Bone marrow (tissue), 2 donors: ENCODE measurements at places on chromosomes 6 and 20.

- no peak for DNase-seq
Measured at GRCh38 chr6:80967609-80968008, 784.9 kb downstream of the TENT5A start.

DNA sequence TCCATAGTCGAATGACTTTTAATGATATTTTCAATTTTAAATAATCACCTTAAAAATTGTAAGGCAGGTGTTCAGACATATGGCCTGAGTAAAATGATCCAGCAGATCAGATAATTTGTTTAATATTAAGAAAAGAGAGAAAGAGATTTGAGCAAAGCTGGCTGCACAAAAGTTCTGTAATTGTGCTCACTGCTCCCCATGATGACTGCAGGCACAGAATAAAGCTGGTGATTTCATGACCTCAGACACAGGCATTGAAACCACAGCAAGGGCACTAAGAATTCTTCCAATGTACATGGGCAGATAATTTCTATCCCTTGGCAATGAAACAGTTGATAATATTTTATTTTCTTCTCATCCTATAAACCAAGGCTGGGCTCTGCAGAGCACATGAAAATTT lies 553.1 kb downstream of the NKAIN2 start:
- DNase-seq, result no peak

DNA sequence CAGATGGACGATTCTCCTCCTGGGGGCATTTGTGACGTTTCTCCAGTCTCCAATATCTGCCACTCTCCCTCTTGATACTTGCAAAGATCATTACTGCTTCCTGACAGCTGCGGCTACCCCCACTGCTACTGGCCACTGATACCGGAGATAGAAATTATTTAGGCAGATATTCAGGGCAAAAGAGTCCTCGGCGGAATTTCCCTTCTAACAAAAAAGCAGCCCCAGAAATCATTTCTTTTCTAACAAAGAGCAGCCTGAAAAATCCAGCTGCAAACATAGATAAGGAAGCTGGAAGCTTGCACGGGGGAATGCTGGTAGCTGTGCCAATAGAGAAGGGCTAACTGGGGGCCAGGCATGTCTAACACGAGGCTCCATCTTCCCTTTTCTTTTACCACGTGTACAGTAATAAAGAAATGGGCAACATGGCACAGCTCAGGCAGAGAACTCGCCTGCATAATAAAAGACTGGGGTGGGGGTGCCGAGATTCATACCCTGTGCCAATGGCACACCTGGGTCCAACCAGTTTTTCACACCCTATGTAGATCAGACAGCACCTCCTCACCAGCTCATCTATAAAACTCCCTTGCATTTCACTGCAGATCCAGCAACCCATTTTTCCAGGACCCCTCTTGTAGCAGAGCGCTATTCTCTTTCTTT lies 6.1 kb downstream of the TP53RK start:
- DNase-seq, result no peak

DNA sequence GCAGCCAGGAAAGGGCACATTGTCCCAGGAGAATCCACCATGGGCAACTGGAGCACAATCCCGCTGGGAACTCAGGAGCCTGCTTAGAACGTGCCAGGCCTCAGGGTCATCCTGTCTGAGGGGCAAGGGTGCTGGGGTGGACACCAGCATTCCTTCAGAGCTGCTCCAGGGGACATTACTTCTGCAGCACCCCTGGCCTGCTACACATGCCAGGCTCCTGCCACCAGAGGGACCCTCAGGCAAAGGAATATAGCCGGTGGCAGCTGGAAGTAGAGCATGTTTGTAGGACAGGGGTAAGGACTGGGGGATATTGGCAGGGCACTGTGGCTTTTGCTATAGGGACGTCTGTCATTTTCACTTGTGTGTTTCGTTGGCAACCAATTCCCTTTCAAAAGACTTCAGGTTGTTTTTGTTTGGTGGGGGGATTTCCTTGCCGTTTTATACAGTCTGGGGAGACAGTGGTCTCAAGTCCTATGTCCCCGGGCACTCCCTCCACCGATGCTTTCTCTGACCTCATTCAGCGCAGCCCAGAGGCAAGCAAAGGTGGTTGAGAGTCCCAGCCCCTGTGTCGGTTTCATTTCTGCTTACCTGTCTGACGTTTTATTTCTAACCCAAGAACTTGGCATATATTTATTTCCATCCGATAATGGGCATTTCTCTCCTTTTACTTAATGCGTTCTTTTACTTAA lies 130.8 kb downstream of the JPH2 start:
- DNase-seq, result no peak

DNA sequence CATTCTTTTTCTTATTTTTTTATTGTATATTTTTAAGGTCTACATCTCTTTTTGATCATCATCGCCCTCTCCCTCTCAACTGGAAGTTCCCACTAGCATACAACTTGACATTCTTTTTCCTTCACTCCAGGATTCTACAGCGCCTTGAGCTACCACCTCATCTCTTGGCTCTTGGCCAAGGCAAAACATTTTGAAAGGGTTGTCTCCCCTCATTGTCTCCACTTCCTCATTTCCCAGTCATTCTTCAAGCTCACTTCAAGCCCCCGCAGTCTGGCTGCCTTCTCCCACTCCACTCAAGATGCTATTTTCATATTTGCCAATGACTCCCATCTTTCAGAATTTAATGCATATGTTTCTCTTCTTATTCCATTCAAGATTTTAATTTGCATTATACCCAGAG lies 63.0 kb downstream of the OPN5 start:
- no peak for DNase-seq

DNA sequence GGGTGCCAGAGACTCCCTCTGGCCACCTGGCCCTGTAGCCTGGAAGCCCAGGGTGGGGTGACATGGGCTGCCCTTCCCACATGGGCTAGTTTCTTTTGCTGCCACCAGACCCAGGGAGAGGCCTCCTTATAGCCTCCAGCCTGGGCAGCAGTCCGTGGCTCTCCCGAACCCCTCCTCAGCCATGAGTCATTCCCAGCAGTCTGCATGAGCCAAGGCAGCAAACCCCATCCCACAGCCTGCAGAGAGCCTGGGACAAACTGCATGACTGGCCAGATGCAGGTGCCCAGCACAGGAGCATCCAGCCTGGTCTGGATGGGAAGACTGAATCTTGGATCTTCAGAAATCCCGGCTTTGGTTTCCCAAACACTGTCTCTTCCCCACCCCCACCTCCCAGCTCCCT lies 75.7 kb downstream of the MRPL14 start:
- DNase-seq, result no peak

GRCh38 chr6:487956-488355 lies 96.4 kb downstream of the IRF4 start:
- no peak for DNase-seq

GRCh38 chr20:22509090-22509842 lies 75.1 kb downstream of the FOXA2 start:
- no peak for DNase-seq

- DNase-seq, result no peak
Measured at GRCh38 chr6:107655245-107655644, 165.3 kb downstream of the SOBP start.

- DNase-seq, result no peak
Measured at GRCh38 chr6:10448096-10448495, 33.2 kb upstream of the TFAP2A start.

- peak; percentile 25 for DNase-seq
Measured at GRCh38 chr6:43334466-43335095, 26.0 kb upstream of the CRIP3 start.

DNA sequence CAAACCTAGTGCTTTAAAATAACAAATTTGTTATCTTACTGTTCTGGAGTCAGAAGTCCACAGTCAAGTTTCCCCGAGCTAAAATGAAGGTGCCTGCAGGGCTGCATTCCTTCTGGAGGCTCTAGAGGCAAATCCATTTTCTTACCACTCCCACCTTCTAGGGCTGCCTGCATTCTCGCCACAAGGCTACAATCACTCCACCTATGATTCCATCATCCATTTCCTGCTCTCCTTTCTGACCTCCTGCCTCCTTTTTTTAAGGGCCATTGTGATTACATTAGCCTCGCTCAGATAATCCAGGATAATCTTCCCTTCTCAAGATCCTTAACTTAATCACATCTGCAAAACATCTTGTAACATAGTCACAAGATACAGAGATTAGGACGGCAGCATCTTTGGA lies 42.4 kb upstream of the SIRT5 start:
- DNase-seq, result no peak

DNA sequence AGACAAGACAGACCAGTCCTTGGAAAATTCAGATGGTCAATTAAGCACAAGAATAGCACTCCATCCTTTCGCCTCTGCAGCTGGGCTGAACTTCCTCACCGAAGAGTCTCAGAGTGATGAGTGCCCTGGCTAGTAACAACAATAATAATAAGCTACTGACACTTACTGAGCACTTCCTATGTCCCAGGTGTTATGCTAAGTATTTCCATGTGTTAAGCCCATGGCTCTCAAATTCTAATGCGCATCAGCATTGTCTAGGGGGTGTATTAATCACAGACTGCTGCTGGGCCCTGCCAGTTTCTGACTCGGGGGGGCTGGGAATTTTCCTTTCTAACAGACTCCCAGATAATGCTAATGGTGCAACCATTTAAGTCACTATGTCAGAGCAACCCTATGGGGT lies 118.2 kb upstream of the LRFN2 start:
- DNase-seq, result no peak

GRCh38 chr6:111996144-111996865 lies 57.6 kb upstream of the CCN6 start:
- no peak for DNase-seq

DNA sequence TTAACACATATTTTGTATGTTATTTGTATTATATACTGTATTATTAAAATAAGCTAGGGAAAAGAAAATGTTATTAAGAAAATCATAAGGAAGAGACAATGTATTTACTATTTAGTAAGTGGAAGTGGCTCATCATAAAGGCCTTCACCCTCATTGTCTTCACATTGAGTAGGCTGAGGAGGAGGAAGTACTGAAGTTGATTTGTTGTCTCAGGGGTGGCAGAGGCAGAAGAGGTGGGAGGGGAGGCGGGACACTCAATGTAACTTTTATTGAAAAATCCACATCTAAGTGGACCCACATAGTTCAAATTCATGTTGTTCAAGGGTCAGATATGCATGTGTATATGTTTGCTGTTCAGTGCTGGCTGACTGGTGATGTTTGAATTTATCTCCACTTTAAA lies 210.2 kb upstream of the CITED2 start:
- no peak for DNase-seq
